GM13977 (cell line): ENCODE measurements at places on chromosomes 13 and 19.
A peak's percentile ranks its signal among the peaks of the same experiment; 100 is the strongest.

- no peak for DNase-seq
Measured at GRCh38 chr19:16193466-16193865, 4.2 kb upstream of the AP1M1 start.

DNA sequence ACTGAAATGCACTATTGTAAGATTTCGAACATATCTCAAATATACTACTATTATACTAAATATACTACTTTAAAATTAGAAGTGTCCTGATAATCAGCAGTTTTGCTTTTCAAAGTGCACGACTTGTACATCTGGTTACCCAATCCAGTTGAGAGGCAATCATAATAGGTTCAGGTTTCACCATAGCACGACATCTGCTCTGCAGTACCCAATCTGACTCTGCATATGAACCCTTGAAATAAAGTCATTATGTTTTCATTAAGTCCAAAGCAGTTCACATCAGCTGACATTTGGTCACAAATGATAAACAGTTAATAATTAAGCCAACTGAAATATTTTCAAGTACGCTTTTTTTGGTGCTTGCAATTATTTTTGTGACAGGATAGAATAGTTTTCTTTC is 90.6 kb downstream of the PCDH9 start:
- DNase-seq: no peak

DNA sequence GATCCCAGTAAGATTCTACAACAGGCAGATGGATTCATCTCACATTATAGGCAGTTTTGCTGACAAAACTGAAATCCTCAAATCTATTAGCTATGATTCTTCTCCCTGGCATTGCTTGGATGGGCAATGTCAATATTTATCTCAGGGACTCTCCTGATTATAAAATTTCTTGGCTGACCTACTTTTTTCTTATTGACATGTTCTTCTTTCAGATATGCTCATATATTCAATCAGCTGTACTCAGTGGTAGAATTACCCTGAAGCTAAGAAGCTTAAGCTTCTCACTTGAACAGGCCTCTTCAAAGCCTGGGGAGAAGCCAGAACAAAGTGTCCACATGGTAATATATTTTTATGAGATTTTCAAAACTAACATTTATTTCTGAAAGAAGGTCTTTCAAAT is 513.6 kb downstream of the PCDH9 start:
- DNase-seq: no peak

- no peak for DNase-seq
Measured at GRCh38 chr19:4908781-4909155, 533 bp upstream of the UHRF1 start.

- no peak for DNase-seq
Measured at GRCh38 chr13:44224450-44225149, 149.0 kb upstream of the SERP2 start.

- DNase-seq: peak; percentile 40
Measured at GRCh38 chr13:102399791-102400674, 1.8 kb downstream of the FGF14 start.

GRCh38 chr19:42274065-42274682 is 5.1 kb downstream of the CIC start:
- no peak for DNase-seq

GRCh38 chr19:48443731-48444128 is 2.1 kb upstream of the GRWD1 start:
- DNase-seq: peak; percentile 56

DNA sequence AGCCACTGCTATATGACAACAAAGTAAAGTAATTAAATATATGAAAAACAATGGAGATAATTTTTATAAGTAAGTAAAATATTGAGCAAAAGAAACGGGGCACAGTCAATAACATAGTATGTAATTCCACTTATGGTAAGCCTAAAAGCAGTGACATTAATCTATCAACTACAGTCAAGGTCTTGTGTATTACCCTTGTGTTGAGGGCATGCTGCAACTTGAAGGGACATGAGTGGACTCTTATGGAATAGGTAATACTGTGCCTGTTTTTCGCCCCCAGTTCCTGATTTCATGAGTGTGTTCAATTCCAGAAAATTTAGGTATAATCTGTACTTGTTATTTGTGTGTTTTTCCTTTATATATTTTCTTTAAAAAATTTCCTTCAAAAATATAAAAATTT is 201.3 kb upstream of the SLITRK6 start:
- DNase-seq: no peak

- no peak for DNase-seq
Measured at GRCh38 chr13:91622778-91623550, 224.5 kb downstream of the GPC5 start.

- no peak for DNase-seq
Measured at GRCh38 chr13:44012910-44013757, 133.4 kb downstream of the LACC1 start.

DNA sequence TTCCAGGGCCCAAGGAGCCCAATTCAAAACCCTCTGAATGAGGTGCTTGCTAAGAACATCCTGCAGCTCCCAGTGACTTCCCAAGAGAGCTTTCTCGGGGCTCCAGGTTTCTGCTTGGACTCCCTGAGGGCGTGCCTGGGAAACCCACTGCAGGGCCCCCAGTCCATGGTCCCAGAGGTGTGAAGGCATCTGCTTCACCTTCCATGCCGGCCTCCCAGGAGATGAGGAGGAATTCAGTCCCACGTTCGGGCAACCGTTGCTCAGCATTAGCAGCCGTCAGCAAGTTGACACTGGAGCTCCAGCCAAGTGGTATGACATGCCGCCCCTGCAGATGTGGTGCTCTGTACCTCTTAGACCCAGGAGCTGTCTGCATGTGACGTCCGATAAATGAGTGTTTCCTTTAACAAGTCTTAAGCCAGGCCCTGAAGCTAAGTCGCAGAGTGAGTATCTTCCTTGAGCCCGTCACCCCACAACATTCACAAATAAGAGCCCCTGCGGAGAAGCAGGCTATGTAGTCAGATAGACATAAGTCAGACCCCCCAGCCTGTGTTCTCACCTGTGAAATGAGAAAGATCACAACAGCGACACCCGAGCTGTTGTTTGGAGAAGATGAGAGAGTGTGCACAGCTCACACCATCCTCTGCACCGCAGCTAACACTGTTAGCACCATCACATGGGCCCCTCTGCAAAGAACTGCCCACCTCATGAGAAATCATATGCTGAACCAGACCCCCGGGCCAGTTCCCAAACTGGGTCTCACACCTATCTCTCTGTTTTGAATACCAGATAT is 150.3 kb downstream of the KATNAL1 start:
- DNase-seq: no peak

DNA sequence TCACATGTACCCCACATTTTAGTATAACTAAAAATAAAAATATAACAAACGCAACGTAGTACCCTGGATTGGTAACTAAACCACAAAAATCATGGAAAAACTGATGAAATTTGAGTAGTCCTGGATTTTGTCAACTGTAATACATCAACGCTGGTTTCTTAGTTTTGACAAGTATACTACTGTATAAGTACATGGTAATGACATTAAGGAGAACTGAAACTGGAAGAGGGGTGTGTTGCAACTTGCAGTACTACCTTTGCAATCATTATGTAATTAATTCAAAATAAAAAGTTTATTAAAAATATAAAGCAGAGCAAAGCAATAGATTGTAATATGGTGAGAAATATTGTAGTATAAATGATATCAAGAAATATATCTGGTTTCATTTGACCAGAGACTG is 1158.0 kb upstream of the SPRY2 start:
- DNase-seq: no peak

DNA sequence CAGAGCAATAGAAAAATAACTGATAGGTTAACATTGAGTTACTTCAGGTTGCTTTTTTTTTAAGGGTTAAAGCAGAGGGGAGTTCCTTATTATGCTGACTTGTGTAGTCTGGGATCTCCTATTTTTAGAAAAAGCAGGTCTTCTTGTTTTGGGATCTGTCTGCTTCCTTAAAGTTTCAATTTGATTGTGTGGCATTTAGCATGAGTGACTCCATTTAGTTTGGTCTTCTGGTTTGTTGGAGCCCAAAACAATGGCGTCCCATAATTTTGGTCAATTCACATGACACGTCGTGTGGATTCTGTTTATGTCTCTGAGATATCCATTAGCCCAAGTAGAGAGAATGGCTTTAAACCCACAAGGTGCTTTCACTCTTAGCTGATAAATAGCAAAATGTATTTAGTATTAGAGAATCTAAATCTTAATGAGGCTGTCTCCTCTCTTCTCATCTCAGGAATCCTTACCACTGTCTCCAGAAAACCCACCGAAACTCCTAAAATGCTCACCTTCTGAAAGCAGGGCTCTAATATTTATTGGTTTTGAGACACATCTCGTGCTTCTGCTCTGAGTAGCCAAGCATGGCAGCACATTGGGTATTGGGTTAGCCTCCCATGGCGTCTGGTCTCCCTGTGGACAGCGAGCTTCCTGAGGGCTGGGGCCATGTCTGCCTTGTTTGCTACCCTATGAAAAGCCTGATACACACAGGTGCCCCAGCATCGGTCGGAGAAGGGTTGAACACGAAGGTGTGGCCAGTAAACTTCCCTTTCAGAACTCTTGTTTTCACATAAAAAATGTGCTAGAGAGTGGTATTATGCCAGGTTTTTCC is 67.2 kb upstream of the GPR183 start:
- no peak for DNase-seq
